ENCODE measurements at places on chromosomes 12 and 14. TPM values are rescaled to one million over a fixed set of nuclear protein-coding genes. Genes with fewer than 3 reads are reported as not detected.

SERPINA1 gene
- 4.1 TPM for total RNA-seq

OR6C2 gene
- total RNA-seq: not detected

RNASE4 gene
- 1.4 TPM for total RNA-seq

CDKN1B gene
- total RNA-seq: 117 TPM

TMPRSS12 gene
- total RNA-seq: not detected

ATL1 gene
- total RNA-seq: 0.67 TPM
